ENCODE measurements at places on chromosomes 3 and 15.
A peak's percentile ranks its signal among the peaks of the same experiment; 100 is the strongest.

DNA sequence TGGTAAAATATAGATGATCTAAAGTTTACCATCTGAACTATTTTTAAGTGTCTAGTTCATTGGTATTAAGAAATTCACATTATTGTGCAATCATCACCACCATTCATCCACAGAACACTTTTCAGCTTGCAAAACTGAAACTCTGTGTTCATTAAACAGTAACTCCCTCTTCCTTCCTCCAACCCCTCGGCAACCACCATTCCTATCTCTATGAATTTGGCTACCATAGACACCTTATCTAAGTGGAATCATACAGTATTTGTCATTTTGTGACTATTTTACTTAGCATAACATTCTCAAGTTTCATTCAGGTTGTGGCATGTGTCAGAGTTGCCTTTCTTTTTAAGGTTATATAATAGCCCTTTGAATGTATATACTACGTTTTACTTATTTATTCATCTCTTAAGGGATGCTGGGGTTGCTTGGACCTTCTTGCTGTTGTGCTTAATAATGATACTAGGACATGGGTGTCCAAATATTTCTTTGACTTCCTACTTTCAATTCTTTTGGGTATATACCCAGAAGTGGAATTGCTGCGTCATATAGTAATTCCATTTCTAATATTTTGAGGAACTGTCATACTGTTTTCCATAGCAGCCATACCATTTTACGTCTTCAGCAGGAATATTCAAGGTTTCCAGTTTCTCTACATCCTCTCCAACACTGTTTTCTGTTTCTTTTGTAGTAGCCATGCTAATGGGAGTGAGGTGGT, 20.9 kb downstream of the KAT2B start:
- peak; percentile 94 for DNase-seq

GRCh38 chr3:43286841-43287499, 630 bp downstream of the SNRK start:
- peak; percentile 55 for DNase-seq

DNA sequence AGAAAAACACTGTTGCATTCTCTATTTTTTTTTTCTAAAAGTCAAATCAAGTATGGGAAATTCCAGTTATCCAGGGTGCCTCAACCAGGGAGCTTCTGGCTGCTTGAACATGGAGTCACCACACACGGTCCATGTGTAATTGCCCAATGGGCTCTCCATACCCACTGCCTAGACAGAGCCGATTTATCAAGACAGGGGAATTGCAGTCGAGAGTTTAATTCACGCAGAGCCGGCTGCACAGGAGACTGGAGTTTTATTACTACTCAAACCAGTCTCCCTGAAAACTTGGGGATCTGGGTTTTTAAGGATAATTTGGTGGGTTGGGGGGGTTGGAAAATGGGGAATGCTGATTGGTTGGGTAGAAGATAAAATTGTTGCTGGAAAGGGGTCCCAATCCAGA, 149.8 kb downstream of the TJP1 start:
- no peak for DNase-seq

DNA sequence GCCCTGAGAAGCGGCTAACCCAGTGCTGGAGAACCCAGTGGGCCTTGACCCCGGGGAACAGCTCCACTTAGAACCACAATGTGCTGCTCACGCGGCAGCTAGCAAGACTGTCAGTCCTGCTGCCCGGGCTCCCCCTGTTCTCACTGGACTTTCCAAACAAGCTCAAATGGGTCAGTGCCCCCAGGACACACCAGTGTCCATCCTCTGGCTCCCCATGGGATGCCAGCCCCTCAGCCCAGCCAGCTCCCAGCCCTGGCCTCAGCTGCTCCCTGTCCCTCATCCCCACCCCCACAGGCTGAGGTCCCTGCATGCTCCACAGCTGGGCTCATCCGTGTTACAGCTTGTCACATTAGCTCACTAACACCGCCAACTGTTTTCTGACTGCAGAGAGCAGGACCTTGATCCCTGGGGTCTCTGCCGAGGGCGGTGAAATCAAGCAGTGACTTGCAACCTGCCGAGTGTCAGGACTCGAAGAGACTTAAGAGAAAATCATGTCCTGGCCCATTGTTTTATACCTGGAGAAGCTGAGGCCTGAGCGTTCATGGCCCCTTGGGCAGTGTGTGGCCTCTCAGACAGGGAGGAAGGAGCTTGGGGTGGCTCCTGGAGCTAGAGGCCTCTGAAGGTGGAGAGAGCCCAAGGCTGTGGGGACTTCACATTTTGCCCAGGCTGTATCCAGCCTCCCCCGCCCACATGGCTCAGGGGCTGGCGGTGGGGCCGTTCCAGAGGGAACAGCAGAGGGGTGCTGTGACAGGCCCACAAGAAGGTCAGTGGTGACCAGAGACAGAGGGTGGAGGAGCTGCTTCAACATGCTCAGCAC, 157.5 kb downstream of the MEGF11 start:
- DNase-seq = no peak

DNA sequence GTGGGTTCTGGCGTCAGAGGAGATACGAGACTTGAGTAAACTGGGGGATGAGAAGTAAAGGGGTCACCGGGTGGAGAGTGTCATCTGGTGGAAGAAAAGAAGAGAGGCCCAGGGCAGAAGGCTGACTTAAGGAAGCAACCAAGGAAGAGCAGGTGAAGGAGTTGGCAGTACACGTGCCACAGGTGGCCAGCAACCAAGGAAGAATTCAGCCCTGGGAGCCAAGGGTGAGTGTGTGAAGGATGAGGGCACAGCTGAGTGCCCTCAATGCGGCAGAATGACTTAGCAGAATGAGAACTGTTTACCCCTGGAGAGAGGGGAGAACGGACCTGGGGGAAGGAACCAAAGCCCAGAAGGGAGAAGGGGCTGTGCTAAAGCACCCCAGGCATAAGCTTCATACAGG, 71.3 kb downstream of the WHAMM start:
- no peak for DNase-seq

GRCh38 chr3:39038165-39038564, 13.6 kb downstream of the SCN11A start:
- no peak for DNase-seq

- DNase-seq = no peak
These were observed 86.1 kb downstream of the DLG1 start for GRCh38 chr3:197212290-197212689.

GRCh38 chr3:169769287-169770181, at the start of gene ACTRT3:
TSS of gene ACTRT3 (minus strand) at chr3:169769561. CDS start at chr3:169769520, 41 bp downstream.
- DNase-seq = peak; percentile 81

DNA sequence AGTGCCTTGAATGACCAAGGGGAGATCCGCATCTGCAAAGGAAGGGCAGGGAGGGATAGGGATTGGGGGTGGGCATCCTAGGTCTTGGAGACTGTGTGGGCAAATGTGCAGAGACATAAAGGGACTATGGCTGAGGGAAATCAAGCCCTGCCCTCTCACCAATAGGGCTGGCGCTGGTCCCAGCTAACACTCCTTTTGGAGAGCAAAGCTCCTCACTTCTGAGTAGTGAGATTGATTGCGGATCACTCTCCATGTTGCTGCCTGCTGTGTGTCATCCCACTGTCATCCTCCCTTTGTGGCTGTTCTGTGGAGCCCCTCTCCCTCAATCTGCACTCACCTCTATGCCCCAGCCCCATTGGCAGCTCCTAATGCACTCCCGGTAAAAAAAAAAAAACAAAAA, 2.2 kb upstream of the CELSR3 start:
- DNase-seq = no peak

GRCh38 chr3:141266797-141267555, 35.4 kb downstream of the PXYLP1 start:
- no peak for DNase-seq

- no peak for DNase-seq
These were observed 2.3 kb upstream of the ZNF774 start for GRCh38 chr15:90349821-90350220.

DNA sequence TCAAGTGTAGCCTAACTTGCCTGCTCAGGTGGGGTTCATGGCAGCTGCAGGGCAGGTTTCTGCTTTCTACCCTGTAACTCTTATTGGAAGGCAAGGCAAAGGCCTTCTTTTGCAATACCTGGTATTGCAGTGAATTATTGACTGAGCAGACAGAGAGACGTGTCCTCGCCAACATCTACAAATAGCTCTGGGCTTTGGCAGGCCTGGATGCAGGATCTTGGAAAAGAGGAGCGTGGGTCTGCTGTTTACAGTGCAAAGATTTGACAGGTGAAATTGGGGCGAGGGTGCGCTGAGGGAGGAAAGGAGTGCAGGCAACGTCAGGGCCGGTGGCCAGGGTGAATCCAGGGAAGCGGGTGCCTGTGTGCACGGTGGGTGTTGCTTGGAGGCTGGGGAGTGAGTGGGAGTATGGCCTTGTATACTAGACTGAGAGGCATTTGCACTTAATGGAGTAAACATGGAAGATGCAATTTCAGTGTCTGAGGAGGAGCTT, 44.5 kb downstream of the ST6GAL1 start:
- DNase-seq = no peak

DNA sequence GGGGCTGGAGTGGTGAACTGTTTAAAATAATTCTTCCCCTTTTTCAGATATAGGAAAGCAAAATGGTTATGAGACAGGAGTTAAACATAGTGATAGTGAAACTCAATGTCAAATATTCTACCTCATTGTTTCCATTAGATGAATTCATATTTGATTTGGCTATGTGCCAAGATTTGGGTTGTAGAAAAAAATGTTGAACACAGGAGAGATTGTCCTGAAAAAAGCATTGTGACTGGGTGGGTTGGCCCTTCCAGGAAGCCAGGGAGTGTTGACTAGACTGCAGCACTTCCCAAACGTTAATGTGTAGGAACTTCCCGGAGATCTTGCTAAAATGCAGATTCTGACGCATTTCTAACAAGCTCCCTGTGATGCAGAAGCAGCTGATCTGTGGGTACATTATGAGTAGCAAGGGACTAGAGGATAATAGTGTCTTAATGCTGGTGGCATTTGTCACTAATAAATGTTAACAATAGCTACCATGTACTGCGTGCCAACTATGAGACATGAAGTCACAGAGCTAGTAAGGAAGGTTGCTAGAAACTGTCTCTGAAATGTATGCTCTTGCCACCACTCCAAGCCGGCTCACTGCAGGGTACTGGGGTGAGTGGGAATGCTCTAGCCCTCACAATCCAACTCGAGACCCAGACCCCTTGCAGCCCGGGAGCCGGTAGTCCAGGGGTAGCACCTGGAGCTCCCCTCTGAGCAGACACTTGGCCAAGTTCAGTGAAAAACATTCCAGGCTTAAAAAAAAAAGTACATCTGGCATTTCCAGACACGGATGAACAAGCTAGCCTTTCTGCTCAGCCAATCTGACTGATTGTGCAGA, 120.6 kb downstream of the CD47 start:
- peak; percentile 55 for DNase-seq

GRCh38 chr3:47120138-47120537, 43.8 kb downstream of the SETD2 start:
- no peak for DNase-seq

GRCh38 chr15:83430441-83430840, 16.7 kb upstream of the SH3GL3 start:
- DNase-seq = no peak

GRCh38 chr15:31296646-31297574, 29.7 kb upstream of the KLF13 start:
- DNase-seq = no peak

- peak; percentile 42 for DNase-seq
These were observed 650 bp downstream of the PYGO1 start for GRCh38 chr15:55587321-55588069.

DNA sequence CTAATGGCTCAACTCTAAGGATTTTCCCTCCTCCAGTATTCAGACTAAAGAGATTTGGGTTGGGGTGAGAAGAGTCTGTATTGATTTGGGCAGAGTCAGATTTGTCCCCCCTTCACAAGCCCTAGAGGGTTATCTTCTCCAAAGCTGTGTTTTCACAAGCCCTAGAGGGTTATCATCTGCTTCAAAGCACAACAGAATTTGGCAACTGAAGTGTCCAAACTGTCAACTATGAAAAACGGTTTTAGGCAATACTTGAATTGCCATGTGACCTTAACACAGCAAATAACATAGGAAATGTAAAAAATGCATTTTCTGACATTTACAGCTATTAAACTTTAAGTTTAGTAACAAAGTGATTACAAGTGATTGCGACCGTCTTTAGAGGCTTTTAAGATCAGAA, 119.9 kb downstream of the IMPG2 start:
- DNase-seq = no peak

GRCh38 chr3:66938338-66938963, 59.7 kb upstream of the KBTBD8 start:
- DNase-seq = peak; percentile 55

- DNase-seq = no peak
These were observed 481.9 kb upstream of the CNTN4 start for GRCh38 chr3:1616744-1617143.

DNA sequence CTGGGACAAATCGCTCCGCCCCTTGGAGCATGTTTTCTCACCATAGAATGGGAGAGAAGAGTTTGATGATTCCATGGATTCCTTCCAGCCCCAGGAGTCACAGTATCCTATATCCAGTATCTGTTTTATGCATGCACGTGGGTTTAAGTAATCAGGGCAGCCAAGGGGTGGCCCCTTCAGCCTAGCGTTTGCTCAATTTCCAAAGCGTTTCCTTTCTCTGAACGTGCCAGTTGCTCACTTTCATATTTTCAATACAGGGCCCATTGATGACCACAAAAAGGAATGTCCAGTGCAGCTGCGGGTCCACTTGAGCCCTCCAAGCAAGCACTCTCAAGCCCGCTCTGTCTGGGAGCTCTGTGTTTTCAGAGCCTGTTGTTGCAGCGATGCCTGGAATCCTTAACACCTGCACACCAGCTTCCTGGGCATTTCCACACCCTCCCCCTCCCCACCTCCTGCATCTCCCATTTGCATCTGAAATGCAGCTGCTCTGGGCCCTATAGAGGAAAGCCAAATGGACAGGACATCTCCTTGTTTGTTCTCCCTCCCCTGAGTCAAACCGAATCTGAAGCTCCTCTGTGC, 164.3 kb upstream of the LPP start:
- no peak for DNase-seq

GRCh38 chr3:164752812-164753211, 325.5 kb downstream of the SI start:
- DNase-seq = no peak

GRCh38 chr3:172257648-172258400, 190.4 kb downstream of the GHSR start:
- no peak for DNase-seq

DNA sequence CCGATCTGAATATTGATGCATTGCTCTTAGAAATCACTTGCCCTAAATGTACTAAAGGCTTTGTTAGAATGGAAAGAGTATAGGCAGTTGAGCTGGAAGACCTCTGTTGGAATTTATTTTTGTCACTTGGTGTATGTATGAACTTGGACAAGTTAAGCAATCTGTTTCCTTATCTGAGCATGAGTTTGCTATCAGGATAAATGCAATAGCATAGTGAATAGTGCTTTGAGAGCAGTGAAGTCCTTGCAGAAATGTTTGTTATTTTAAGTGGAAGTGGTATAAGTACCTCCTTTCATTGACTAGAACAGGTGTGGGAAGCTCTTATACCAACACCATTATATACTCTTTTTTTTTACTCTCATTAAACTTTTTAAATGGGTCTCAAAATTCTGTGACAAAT, 146.4 kb upstream of the ONECUT1 start:
- no peak for DNase-seq

Data from suppressor macrophage treated with lipopolysaccharide for 1 hour (primary cell).